SHP77 treated with DMSO at 0.1 percent for 48 hours (cell line): ENCODE measurements at places on chromosomes 11 and 22.

DNA sequence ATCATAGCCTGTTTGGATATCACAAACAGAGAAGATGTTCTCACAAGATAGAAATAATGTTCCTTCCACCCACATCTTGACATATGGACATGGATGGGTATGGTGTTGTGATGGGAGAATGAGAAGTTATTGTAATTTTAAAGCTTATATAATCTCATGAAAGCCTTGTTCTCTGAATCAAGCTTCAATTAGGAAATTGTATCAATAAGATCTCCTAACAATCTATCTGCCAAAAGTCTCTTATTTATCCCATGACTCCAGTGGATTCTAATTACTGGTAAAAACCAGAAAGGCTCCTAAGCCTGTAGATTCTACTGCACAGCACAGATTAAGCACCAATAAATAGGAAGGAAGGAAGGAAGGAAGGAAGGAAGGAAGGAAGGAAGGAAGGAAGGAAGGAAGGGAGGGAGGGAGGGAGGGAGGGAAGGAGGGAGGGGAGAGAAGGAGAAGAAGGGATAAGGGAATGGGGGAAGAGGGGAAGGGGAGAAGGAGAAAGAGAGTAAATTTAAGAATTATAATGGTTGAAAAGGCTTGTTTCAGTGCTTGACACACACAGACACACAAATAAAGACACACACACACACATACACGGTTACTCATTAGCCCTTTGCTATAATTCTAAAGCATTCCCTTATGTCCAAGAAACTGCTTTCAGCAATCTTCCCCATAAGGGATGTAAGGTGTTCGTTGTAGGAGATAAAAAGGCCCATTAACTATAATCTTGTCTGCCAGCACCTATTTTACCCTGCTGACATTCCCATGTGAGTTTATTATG lies 258.0 kb upstream of the API5 start:
- DNase-seq: no peak

GRCh38 chr11:119415517-119415916 lies 7.5 kb downstream of the THY1 start:
- no peak for DNase-seq

DNA sequence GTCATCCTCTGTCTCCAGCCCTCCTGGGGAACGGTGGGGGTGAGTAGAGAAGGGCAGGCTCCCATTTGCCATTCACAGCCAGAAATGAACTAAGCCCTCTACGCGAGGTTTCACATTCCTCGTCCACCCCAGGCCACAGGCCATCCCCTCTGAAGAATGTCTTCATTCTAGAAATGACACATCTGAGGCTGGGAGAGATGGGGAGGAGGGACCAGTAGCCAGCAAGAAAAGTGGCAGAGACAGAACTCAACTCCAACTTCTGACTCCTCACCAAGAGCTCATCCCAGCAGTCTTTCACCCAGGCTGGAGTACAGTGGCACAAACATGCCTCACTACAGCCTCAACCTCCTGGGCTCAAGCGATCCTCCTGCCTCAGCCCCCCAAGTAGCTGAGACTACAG lies 3.4 kb downstream of the CTSF start:
- DNase-seq: no peak

GRCh38 chr22:25402160-25402500 lies 162.3 kb upstream of the GRK3 start:
- DNase-seq: no peak

GRCh38 chr22:45911601-45912271 lies 65.2 kb downstream of the WNT7B start:
- peak; percentile 87 for DNase-seq

DNA sequence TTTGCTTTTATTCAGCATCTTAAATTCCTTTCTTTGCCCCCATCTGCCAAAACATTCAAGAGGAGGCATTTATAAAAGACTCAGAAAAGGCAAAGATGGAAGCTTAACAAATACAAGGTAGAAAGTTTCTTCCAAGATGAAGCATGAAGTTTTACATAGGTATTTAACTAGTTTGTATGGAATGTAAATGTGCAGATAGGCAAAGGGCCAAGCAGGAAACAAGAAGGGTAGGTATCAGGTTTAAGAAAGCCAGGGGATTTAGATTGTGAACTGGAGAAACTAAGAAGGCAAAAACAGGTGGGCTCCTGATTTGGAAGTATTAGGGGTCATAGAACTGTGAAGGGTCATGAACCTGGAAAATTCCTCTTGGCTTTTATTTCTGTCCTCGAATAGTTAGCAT lies 62.6 kb downstream of the PPP2R1B start:
- no peak for DNase-seq

DNA sequence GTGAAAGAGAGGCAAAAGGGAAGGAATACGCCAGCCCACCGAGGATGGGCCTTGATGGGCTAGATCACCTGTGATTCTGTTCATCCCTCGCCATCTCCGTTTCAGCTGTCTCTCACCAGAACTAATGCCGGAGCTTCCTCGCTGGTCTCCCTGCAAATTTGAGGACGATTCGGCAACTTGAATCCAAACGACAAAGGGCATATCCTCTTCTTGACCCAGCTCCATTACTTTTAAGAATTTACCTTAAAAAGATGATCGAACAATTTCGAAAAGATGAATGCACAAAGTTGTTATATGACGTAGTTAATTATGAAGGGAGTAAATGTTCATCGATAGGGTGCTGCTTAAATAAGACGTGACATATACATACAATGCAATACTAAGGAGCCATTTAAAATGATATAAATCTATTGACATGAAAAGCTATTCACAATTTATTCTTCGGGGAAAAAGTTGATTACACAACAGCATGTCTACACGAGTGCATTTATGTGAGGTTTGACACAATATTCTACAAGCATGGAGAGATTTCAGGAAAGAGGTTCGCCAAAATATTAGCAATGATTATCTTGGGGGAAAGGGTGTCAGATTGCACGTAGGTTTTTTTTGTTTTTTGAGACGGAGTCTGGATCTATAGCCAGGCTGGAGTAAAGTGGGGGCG lies 937 bp upstream of the FAM168A start:
- no peak for DNase-seq

GRCh38 chr11:69101115-69101791 lies 52.5 kb downstream of the TPCN2 start:
- no peak for DNase-seq

DNA sequence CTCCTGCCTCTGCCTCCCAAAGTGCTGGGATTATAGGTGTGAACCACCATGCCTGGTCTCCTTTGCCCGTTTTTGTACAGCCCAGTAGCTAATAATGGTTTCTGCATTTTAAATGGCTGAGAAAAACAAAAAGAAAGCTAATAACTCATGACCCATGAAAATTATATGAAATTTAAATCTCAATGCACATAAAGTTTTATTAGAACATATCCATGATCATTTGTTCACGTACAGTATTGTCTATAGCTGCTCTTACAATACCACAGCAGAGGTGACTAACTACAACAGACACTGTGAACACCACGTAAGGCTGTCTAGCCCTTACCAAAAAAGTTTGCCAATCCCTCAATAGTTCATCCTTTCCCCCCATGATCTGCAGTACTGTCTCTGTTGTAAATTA lies 6.4 kb upstream of the PLAAT2 start:
- no peak for DNase-seq

- DNase-seq: no peak
Observed at GRCh38 chr11:11464555-11464954, 111.5 kb upstream of the CSNK2A3 start.

DNA sequence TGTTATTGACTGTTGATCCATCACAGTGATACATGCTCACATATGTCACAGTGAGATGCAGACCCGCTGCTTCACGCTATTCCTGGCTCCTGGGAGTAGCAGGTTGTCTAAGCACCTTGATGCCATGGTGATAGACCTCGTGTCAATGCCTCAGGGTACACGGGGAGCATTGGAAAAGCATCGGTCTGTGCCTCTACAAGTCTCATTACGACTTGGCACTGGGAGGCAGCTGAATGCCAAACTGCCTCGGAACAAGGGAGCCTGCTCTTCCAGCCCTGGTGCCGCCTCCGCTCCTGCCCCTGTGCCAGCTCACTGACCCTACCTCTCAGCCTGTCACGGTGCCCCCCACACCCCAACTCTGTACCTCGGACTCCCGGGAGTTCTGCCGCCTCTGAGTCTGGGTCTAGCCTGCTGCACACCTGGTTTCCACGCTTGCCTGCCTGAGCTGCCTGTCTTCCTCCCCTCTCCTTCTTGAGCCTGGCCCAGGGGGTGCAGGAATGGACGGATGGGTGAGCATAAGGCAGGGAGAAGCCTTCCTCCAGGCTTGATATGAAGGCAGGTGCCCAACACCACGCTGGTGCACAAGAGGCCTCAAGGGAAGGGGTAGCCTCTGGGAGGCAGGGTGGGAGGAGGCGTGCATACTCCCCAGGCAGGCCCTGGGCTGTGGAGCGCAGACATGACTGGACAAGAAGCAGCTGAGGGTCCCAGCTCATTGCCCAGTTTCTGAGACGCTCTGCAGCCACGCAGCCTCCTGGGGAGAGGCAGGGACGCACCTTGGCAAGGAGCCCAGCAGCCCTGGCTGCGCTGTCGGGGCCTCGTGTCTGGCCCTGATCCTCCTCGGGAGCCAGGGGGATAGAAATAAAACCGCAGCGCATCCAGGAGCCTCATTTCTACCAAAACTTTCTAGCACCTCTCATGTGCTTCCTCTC lies 1.8 kb upstream of the NFAM1 start:
- no peak for DNase-seq

GRCh38 chr22:44884968-44885805 lies 124.6 kb downstream of the PHF21B start:
- no peak for DNase-seq

- no peak for DNase-seq
Observed at GRCh38 chr11:70146895-70147520, 56.1 kb upstream of the FADD start.
